Liver (tissue), 10 donors: ENCODE measurements at places on chromosomes 12 and 14.

- no peak for DNase-seq
Measured at GRCh38 chr12:49950273-49951251, at the start of gene AQP2. AQP2 (plus strand) TSS chr12:49950737; CDS start chr12:49950831, 94 bp downstream.

- no peak for DNase-seq
Measured at GRCh38 chr14:71119075-71119474, 211.8 kb downstream of the PCNX1 start.

- DNase-seq = no peak
Measured at GRCh38 chr14:51073731-51074130, 21.2 kb downstream of the TRIM9 start.

- DNase-seq = no peak
Measured at GRCh38 chr12:91637789-91638624, 455.4 kb upstream of the DCN start.

GRCh38 chr12:95207407-95207806, 9.9 kb downstream of the FGD6 start:
- no peak for DNase-seq
